ENCODE measurements at places on chromosomes 16 and 17. TPM values are rescaled to one million over a fixed set of nuclear protein-coding genes. Genes with fewer than 3 reads are reported as not detected.

Gene ZMYND15
- 0.37 TPM for polyA plus RNA-seq

DNA sequence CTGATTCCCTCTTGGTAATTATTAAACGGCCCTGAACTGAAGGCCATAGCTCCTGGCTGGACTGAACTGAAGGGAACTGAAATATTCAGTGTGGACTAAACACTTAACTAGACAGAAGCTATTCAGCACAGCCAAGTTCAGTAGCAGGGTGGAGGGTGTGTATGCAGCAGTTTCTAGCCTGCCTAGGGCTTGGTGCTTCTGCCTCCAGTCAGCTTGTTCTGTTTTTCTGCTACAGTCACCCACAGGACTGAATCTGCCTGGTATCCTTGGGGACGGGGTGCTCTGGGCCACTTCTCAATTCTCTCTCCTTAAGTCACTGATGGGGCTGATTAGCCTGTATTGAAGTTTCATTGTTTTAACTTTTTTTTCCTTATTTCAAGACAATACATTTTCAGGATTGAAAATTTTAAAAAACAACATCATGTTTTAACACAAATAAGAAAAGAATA is 77.1 kb downstream of the WWP2 start:
- no peak for DNase-seq

- DNase-seq, result no peak
Observed at GRCh38 chr16:59214455-59214854, 480.3 kb upstream of the GOT2 start.

- no peak for DNase-seq
Observed at GRCh38 chr17:80922580-80923160, 69.0 kb upstream of the CHMP6 start.

- no peak for DNase-seq
Observed at GRCh38 chr16:89034971-89035668, 58.1 kb upstream of the CBFA2T3 start.

DNA sequence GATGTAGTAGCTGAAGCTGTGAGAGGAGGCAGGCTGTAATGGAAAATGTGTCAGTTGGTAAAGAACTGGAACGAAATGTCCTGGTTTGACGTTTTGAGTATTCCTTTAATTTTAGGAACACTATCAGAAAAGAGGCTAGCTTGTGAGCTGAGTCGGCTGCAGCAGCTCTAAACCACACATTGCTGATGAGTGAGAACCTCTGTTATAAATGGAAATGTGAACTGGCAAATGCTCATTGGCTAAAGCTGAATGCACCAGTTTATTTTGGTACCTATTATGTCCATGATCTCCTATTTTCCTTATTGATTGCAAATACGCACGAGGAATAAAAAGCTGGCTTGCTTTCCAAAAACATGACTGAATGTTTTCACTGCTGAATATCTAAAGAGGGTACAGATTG is 11.0 kb upstream of the WIPI1 start:
- DNase-seq, result no peak

DNA sequence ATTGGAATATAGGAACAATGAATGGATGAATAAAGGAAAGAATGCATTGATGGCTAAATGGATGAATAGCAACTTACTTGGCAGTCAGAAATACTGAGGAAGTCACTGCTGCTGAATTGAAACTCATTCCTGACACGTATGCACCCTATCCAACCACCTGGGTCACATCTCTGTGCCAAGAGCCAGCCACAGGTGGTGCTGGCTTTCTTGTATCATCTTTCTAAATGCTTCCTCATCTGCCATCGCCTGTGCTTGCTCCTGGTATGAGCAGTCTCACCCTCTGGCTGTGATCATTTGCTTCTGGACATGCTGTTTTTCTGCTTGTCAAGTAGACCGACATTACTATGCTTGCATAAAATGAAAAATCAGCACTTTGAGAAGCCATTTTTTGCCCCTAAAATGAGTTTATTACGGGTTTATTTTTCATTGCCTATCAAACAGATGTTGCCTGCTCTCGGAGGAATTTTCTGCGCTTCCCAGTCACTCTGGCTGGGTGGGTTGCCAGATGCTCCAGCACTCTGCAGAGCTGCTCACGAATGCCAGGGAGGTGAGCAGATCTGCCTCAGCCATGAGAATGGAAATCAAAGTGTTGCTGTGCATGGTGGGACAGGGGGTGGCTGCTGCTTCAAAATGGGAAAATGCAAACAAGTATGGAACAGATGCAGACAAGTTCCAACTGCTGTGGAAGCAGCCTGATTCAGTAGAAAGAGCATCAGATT is 1349.6 kb upstream of the CDH8 start:
- no peak for DNase-seq

DNA sequence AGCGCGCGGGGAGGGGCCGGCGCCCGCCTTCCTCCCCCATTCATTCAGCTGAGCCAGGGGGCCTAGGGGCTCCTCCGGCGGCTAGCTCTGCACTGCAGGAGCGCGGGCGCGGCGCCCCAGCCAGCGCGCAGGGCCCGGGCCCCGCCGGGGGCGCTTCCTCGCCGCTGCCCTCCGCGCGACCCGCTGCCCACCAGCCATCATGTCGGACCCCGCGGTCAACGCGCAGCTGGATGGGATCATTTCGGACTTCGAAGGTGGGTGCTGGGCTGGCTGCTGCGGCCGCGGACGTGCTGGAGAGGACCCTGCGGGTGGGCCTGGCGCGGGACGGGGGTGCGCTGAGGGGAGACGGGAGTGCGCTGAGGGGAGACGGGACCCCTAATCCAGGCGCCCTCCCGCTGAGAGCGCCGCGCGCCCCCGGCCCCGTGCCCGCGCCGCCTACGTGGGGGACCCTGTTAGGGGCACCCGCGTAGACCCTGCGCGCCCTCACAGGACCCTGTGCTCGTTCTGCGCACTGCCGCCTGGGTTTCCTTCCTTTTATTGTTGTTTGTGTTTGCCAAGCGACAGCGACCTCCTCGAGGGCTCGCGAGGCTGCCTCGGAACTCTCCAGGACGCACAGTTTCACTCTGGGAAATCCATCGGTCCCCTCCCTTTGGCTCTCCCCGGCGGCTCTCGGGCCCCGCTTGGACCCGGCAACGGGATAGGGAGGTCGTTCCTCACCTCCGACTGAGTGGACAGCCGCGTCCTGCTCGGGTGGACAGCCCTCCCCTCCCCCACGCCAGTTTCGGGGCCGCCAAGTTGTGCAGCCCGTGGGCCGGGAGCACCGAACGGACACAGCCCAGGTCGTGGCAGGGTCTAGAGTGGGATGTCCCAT is 232.8 kb downstream of the SEC14L1 start:
- no peak for DNase-seq

- no peak for DNase-seq
Observed at GRCh38 chr16:77062878-77063675, 127.9 kb upstream of the MON1B start.

GRCh38 chr17:79659376-79659775 is 48.5 kb upstream of the RBFOX3 start:
- no peak for DNase-seq

DNA sequence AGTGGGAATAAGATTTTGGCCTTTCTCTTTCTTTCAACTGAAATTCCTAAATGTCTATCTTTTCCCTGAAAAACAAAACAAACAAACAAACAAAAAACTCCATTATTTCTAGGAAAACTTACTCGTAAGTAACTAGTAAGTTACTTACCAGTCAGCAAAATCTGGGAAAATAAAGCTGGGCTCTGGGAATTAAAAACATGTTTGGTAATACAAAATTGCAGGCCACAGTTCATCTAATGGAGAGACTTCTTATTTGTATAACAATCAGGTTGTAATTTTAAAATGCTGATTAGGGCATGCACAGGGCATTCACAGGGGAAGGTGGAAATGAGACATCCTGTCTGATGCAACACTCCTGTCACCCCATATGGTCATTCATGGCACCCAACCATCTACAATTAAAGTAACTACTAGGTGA is 3.8 kb upstream of the WIPI1 start:
- DNase-seq, result no peak

Gene ST6GALNAC1
- 0.27 TPM for polyA plus RNA-seq

GRCh38 chr17:2815781-2816185 is 19.5 kb downstream of the RAP1GAP2 start:
- DNase-seq, result no peak

DNA sequence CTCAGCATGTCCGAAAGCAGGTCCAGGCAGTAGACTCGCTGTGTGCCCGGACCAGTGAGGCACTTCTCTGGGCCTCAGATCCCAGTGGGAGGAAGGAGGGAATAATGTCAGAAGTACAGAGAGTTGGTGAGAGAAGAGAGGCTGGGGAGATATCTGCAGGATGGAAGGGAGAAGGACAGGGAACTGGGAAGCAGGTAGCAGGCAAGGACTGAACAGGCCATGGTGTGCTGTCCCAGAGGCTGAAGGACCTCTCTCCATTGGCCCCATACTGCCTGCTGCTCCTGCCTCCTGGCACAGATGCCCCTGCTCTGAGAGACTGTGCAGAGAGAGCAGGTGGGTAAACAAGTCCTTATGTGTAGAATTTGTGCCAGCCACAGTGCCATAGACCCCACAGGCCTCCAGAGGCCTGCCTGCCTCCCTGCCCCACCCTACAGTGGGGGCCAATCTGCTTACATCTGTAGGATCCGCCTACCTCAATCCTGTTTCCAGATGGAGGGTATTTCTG is 34.2 kb upstream of the CRHR1 start:
- no peak for DNase-seq

GRCh38 chr17:28944343-28944742 is 7.0 kb downstream of the PHF12 start:
- no peak for DNase-seq

GRCh38 chr16:48561960-48562393 is 48.0 kb downstream of the N4BP1 start:
- DNase-seq, result no peak

GRCh38 chr17:78257810-78258322 is 26.4 kb downstream of the TMEM235 start:
- no peak for DNase-seq

DNA sequence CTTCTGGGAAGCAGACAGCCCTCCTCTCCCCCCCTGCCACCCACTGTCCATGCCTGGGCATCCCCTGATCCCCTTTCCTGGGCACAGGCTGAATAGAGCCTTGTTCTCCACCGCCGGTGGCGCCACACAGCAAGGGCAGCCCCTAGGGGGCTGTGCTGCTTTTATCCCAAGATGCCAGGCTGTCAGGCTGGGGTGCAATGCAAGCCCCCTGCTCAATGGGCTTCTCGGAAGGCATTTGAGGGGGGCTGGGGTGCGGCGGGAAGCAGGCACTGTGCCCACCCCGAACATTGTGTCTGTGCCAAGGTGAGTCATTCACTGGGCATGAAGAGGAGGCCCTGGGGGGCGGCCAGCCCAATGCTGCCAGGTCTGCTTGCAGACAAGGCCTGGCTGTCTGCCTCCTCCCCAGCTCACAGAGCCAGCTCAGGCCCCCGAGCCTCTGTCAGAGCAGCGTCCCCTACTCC is 1.5 kb upstream of the GFAP start:
- DNase-seq, result no peak

GRCh38 chr17:45973946-45974859 is 24.8 kb upstream of the STH start:
- no peak for DNase-seq

DNA sequence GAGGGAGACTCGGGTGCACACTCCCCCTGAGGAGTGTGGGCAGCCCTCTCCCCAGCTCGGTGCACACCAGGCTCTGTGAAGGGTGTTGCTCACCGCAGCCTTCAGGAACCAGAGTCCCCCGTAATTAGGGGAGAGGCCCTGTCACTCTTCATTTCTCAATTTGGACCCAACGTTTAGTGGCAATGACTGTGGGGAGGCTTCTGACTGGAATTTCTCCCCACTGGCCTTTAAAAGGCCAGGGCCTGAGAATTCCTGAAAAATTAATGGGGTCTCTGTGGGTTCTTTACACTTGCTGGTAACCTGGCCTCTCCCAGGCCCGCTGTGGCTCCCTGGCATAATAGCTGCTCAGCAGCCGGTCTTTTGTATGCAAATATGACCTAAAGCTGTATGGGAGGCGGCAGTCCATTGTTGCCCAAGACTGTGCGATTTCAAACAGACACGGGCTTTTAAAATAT is 209.7 kb downstream of the MSI2 start:
- DNase-seq, result no peak

DNA sequence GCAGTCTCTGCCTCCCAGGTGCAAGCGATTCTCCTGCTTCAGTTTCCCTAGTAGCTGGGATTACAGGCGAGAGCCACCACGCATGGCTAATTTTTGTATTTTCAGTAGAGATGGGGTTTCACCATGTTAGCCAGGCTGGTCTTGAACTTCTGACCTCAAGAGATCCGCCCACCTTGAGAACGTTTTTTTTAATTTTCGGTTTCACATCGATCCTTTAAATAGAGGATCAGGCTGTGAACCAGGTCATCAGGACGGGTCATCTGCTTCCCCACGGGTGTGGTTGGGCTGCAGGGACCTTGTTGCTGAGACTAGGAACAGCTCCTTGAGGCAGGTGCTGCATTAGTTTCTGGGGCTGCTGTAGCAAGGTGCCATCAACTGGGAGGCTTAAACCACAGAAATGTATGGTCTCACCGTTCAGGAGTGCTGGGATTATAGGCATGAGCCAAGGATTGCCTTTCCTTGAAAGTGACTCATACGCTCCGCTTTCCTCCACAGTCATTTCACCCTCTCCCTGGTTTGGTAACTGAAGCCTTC is 7.9 kb upstream of the NAGPA start:
- DNase-seq, result no peak

DNA sequence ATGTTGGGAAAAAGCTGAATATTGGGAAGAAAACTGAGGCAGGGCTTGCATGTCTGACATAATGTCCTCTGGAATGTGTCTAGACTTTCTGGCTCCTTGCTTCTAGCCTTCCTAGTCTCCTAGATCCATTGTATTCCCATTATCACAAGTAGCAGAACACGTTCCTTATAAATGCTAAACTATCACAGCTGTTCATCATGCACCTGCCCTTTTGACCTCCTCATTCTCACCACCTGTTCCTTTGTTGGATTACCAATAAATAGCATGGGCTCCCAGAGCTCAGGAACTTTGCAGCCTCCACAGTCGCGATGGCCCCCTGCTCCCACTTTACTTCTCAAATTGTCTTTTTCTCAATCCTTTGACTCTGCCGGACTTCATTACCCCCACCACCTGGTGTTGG is 49.7 kb downstream of the ACSM1 start:
- DNase-seq, result no peak

GRCh38 chr16:8646326-8647053 is 25.0 kb downstream of the METTL22 start:
- DNase-seq, result no peak

DNA sequence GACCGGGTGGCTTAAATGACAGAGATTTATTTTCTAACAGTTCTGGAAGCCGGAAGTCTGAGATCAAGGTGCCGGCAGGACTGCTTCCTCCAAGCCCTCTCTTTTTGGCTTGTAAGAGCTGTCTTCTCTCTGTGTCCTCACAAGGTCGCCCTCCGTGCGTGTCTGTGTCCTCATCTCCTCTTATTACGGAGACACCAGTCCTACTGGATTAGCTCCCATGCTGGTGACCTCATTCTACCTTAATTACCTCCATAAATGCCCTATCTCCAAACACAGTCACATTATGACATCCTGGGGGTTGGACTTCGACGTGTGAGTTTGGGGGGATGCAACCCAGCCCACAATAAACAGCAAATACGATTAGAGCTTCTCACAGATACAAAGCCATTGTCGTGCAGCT is 161.5 kb downstream of the FOXL1 start:
- DNase-seq, result no peak
